Daoy (cell line): ENCODE measurements at places on chromosomes 3 and 15. TPM values are rescaled to one million over a fixed set of nuclear protein-coding genes. Genes with fewer than 3 reads are reported as not detected.

The CPLX3 gene
- not detected in 2 replicates for total RNA-seq

The CCR8 gene
- total RNA-seq: not detected in 2 replicates

The SLC7A14 gene
- total RNA-seq: 0.17 and 0.18 TPM in 2 replicates

The ZBTB47 gene
- total RNA-seq: 2.5 and 5.7 TPM in 2 replicates

The SEMA3B gene
- total RNA-seq: 2.6 and 5.0 TPM in 2 replicates

The ERC2 gene
- total RNA-seq: 1.7 and 11.3 TPM in 2 replicates

The PLSCR4 gene
- 1.6 and 2.1 TPM in 2 replicates for total RNA-seq

The TAGLN3 gene
- 0.80 and 5.1 TPM in 2 replicates for total RNA-seq

The CIAO2A gene
- total RNA-seq: 170 and 255 TPM in 2 replicates

The SCAANT1 gene
- not detected in 2 replicates for total RNA-seq

The KCNAB1 gene
- 2.6 TPM in 1 of 2 replicates, not detected in the other for total RNA-seq

The POLR2H gene
- 265 and 371 TPM in 2 replicates for total RNA-seq

The GOLGA8Q gene
- not detected in 2 replicates for total RNA-seq

The AP4E1 gene
- total RNA-seq: 16.4 and 18.7 TPM in 2 replicates
